Left kidney (tissue), 8 donors: ENCODE measurements at places on chromosomes 13 and 19.
A peak's percentile ranks its signal among the peaks of the same experiment; 100 is the strongest.

DNA sequence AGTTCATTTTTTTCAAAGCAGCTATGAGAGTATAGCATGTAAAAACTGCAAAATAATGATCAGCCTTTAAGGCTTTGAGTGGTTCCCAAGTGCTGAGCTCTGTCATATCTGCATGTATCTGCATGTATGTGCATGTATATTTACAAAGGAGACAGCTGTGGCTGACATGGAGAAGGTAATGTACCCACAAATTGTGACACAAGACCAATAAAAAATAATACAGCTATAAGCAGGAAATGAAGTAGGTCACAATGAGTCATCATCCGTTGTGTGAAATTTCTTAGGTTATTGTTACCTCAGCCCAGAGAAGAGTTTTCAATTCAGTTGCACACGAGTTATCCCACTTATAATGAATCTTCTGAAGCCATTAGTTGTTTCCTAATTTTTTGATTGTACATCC lies 60.9 kb upstream of the MED4 start:
- no peak for DNase-seq

GRCh38 chr13:24650161-24650560 lies 30.0 kb upstream of the ATP12A start:
- no peak for DNase-seq

DNA sequence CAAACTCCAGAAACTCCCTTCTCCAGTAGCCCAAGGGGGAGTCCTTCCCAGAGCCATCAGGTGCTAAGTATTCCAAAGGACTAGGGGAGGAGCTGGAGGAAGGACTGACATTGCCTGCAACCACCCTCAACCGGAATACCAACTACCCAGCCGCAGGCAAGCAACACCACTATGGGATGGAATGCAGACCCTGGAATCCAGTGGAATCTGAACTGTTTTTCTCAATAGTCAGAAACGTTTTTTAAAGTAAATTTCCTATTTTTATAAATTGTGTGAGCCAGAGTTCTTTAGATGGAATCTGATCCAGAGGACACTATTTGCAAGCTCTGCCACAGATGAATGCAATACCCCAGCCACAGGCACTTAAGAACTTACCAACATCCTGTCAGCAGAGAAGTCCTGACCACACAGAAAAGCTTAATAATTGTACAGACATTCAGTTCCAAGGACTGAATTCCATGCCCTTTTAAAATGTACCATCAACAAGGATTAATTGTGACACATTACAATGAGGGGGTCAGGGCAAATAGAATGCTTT lies 92.1 kb downstream of the USP12 start:
- peak; percentile 14 for DNase-seq

- DNase-seq: no peak
Observed at GRCh38 chr19:35720648-35721047, 2.8 kb downstream of the KMT2B start.

DNA sequence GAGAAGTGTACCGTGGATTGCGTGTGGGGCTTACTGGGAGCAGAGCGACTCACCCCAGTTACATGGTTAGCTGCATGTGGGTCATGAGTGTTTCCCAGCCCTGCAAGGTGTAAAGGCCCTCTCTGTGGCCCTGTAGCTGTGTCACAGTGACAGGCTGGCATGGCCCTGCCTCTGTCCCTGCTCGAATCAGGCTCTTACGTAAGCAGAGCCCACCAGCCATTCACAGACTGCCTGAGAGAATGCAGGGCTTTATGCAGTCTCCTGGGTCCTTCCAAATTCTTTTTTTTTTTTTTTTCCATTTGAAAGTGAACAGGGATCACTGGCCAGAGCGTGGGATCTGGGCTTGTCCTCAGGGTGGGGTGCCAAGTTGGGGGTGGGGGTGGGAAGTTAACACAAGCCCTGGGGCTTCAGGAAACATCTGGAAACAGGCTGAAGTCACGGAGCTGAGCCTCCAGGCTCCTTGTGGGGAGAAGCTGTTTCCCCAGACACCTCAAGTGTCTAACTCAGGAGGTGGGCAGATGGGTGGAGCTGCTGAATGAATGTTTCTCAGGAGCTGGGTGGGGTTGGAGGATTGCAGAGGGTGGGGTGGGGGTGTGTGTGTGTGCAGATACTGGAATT lies 13.4 kb downstream of the TECR start:
- no peak for DNase-seq

DNA sequence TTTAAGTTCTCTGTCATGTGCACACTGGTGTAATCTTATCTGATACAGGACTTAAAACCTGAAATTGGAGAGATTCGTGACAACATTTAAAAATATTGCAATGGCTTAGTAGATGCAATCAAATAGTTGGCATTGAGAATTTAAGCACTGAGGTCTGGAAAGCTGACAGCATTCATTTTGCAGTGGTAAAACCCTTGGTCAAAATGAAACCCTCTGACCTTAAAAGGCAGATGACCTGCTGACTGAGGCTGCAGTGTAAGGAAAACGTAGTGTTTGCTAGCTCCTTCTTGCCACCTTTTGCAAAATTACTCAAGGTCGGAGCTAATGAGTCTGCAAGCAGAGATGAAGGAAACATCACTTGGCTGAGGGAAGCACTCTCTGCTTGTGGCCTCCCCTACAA lies 150.6 kb downstream of the KCTD12 start:
- no peak for DNase-seq

DNA sequence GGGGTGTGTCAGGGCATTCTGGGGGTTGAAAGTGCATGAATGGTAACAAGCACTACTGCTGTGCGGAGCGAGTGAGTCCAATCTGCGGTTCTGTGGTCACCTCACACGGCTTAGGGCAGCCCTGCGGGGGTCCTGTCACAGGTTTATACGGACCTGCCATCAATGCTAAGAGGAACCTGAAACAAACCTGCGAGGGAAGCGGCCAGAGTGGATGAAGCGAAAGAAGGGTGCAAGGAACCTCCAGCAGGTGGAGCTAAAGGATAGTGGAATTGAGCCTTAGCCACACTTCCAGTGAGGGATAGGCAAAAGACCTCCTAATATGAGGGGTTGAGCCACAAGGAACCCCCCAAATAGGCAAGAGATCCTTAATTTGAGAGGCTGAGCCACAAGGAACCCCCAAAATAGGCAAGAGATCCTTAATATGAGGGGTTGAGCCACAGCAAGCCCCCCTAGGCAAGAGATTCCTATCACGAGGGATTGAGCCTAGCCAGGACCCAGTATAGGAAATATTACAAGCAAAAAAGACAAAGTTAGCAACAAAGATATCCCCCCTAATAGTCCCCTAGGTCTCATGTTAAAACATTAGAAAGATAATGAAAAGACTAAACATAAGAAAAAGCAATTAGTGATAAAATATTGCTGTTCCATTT lies 6.3 kb upstream of the ZNF69 start:
- DNase-seq: peak; percentile 77

DNA sequence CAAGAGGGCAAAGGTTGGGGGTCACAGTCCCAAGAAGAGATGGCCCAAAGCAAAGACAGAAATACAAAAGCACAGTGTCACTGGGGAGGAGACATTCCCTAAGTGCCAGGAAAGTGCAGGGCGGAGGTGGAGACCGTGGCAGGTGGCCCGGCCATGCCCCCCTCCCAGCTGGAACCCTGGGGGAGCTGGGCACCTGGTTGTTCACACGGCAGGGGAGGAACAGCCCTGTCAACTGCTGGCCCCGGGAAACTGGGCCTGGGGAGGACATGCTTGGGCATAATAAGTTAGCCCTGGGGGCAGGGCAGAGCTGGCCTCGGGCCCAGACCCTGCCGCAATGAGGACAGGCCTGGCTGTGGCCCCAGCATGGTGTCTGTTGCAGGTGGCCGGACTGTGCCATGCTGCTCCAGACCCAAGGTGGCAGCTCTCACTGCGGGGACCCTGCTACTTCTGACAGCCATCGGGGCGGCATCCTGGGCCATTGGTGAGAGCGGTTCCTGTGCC lies 7.4 kb downstream of the HPN start:
- no peak for DNase-seq

DNA sequence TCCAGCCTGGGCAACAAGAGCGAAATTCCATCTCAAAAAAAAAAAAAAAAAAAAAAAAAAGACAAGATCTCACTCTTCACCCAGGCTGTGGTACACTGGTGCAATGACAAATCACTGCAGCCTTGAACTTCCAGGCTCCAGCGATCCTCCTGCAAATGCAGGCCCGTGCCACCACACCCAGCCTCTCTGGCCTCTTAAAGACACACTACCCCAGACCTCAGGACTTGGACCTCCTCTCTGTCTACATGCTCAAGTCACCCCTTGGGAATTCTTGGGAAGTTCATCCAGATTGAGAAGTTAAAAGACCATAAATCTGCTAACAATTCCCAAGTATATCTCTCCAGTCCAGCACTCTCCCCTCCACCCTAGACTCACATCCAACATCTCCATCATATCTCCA lies 10.6 kb upstream of the HIPK4 start:
- no peak for DNase-seq

DNA sequence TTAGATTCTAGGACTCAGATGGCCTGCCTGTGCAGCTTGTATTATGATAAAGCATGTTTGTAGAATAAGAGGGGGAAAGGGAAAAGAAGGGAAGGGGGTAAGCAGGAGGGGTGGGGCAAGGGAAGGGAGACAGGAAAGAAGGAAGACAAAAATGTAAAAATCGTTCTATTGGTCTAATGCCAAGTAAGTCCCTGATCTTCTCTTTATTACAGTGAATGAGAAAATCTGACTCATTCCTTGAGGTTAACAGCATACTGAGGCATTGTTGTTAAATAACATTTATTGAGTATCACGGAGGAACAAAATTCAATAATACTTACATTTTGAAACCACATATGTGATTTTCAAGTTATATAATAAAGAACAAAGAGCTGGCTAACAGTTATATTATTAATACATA lies 1534.7 kb downstream of the OLFM4 start:
- no peak for DNase-seq

DNA sequence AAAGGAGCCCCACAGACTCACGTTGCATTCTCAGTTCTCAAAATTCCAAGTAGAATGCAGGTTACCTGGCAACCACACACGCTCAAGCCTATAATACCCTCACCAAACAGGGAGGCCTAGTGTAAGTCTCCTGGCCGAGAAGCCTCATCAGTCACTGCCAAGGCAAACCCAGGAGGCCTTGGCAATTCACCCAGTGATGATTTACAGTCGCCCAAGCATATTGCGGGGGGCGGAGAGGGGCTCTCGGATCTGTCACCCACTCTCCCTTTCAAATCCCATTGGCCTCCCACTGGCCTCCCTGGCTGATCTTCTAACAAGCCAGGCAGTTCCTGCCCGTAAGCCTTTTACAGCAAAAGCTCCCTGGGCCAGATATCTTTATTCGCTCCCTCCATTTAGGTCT lies 1.1 kb downstream of the AKAP8L start:
- peak; percentile 19 for DNase-seq

- peak; percentile 51 for DNase-seq
Observed at GRCh38 chr13:112770504-112770903, 80.7 kb downstream of the ATP11A start.

- DNase-seq: peak; percentile 81
Observed at GRCh38 chr19:4083677-4084546, 17.2 kb upstream of the ZBTB7A start.

GRCh38 chr13:99796175-99796819 lies 175.3 kb downstream of the ZIC5 start:
- peak; percentile 76 for DNase-seq

DNA sequence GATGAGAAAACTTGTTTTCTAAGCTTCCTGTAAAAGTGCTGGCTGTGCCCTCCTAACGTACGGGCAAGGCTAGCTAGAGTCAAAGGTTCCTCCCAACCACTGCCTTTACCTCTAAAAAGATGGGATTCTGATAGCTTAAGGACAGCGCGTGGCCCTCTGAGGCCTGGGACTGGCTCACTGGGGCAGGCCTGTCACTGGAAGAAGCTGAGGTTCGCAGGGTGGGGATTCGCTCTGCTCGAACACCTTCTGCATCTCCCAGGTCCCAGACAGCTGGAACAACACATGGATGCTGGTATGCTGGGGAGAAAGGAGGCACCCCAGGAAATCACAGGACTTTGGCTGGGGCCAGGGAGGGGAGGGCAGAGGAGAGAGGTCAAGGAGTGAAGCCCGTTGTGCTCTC lies 53.1 kb downstream of the CRYL1 start:
- no peak for DNase-seq

DNA sequence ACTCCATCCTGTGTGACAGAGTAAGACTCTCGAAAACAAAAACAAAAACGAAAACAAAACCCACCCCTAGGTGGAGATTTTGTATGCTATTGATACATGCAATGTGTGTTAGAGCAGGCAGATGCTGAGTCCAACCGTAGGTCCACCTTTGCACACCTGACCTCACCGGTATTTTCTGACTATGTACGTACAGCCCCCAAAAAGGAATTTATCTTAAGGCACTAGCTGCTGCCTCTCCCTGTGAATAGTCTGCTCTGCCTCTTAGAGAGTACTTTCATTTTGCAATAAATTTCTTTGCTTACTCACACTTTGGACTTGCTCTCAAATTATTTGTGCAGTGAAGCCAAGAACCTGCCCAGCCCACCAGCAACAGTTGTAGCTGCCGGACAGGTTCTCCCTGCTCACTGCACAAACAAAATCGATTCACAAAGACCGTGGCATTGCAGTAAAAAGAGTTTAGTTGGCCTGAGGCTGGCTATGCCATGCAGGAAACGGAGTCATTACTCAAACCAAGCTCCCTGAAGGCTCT lies 8.2 kb upstream of the ZNF77 start:
- no peak for DNase-seq

DNA sequence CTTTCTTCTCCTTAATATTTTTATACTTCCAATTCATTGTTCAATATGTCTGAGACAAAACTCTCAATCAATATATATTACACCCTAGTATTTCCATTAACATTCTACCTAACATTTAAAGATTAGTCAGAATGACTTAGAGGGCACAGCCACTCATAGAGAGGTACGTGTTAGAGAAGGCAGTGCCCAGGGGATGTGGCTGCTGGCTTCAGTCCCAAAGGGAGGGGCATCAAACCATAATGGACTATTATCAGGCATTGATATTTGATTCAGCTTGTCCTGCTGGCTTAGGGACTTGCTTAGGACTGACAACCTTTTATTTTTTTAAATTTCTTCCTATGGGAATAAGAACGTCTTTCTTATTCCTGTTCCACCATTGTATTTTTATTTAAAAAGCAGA lies 1392.0 kb upstream of the ATXN8OS start:
- DNase-seq: no peak

GRCh38 chr13:107832500-107833100 lies 382.7 kb downstream of the LIG4 start:
- no peak for DNase-seq
